ENCODE measurements at places on chromosomes 13 and 19.

- no peak for DNase-seq
Measured at GRCh38 chr19:21328406-21328805, 804 bp downstream of the ZNF708 start.

- no peak for DNase-seq
Measured at GRCh38 chr13:30736461-30737320, 1.3 kb downstream of the ALOX5AP start.

DNA sequence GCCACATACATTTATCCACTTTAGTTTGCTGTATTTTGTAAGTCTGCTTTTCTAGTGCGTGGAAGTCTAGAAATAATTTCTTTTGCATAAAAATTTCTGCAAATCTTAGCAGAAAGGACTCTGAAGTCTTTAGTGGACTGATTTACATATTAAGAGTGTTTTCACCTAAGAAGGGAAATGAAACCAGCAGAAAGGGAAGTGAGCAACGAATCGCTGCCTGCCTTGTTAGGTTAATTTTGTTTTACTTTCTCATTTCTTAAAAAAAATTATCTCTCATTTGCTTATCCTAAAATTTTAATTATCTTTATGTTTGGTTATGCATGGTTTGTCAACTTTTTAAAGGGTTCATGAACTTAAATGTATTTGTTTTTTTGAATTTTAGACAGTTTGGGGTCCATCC lies 767 bp upstream of the GPR18 start:
- DNase-seq: no peak

- no peak for DNase-seq
Measured at GRCh38 chr19:35555301-35556005, 8.0 kb downstream of the ATP4A start.

DNA sequence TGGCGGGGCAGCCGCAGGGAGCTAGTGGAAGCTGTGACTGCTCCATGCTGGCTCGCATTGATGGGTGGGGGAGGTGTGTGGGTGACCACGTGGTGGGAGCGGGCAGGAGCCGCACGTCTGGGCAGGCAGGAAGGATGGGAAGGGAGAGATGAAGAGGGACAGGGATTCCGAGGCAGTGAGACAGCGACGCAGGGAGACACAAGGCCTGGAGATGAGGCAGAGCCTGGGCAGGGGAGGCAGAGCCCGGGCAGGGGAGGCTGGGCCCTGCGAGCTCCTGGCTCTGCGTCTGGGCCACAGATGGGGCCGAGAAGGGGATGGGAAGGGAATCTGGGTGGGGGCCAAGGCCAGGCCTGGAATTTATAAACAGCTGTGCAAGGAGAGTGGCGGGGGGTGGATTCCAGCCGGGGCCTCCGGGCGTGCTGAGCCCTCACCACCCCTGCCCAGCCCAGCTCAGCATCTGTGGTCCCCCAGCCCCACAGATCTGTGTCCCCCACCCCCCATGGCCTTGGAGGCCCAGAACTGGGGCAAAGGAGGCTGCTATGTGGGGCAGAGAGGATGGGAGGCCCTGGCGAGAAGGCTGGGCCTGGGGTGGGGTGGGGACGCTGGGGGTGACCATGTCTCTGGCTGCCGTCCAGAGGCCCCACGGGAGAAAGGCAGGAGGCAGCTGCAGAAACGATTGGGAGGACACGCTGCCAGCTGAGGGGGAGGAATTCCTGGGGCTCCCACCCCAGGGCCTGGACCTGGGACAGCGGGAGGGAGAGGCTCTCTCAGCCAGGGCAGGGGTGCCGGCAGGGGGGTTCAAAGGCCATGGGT lies 6.0 kb downstream of the EHD2 start:
- DNase-seq: no peak

Measured in activated CD4-positive, alpha-beta T cell treated with anti-CD3 and anti-CD28 coated beads for 48 hours (primary cell).